ENCODE measurements at places on chromosomes 2 and 18.
A peak's percentile ranks its signal among the peaks of the same experiment; 100 is the strongest.

GRCh38 chr2:234828382-234829073, 123.3 kb upstream of the SH3BP4 start:
- DNase-seq: no peak

GRCh38 chr2:236177604-236177966, 9.4 kb upstream of the GBX2 start:
- DNase-seq: peak; percentile 51

DNA sequence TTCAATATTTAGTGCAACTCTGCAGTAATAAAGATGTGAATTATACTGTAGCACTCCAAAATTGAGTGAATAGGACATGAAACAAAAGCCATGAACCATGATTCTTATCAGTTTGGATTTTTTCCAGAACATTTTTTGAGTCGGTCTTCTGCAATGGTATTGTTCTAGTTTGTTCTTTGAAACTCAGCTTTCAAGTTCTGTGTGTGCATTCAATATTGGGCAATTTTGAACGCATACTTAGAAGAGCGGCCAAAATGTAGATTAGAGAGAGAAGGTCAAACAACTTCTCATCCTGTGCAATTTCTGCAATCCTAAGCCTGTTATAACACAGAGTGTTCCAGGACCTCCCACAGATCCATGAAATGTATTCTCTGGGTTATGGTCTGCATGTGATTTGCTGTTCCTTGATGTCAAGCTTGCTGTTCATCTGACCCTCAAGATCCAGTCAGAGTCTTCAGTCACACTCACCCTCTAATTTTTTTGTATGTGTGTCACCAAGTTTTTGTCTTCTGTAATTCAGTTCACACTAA, 48.3 kb downstream of the TSPYL6 start:
- DNase-seq: no peak

- DNase-seq: peak; percentile 11
Observed at GRCh38 chr2:68319398-68320117, at the start of gene CNRIP1. TSS of gene CNRIP1 (minus strand) at chr2:68319949. CDS start at chr2:68319400, 549 bp downstream.

GRCh38 chr2:181307203-181307991, 149.8 kb upstream of the ITGA4 start:
- no peak for DNase-seq

Data from activated naive CD4-positive, alpha-beta T cell treated with anti-CD3 and anti-CD28 coated beads for 36 hours (primary cell).